ENCODE measurements at places on chromosomes 3 and 15.

GRCh38 chr3:63933459-63933858 lies 21.3 kb upstream of the SCAANT1 start:
- DNase-seq, result no peak

GRCh38 chr3:31462050-31462569 lies 70.6 kb upstream of the STT3B start:
- no peak for DNase-seq

- DNase-seq, result no peak
Observed at GRCh38 chr3:180828723-180829408, 83.6 kb upstream of the FXR1 start.

DNA sequence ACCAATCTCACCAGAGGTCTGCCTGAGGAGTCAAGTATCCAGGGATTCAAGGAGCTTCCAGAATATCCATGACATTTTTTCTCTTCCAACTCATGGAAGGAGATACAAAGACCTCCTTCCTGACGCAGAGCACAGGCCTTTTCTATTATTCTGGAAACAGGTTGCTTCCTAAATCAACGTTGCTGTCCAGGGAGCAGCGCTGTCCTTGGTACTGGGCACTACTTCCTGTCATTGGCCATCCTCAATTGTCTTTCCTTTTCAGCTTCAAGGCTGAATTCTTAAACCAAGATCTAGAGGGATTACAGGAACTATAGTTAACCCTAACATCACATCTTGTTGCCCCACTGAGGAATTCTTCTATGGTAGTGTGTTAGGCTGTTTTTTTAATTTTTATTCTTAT lies 50.4 kb upstream of the TBC1D21 start:
- no peak for DNase-seq

GRCh38 chr3:28151608-28152228 lies 89.7 kb upstream of the CMC1 start:
- no peak for DNase-seq

- DNase-seq, result no peak
Observed at GRCh38 chr3:52122491-52122890, 31.7 kb downstream of the POC1A start.

DNA sequence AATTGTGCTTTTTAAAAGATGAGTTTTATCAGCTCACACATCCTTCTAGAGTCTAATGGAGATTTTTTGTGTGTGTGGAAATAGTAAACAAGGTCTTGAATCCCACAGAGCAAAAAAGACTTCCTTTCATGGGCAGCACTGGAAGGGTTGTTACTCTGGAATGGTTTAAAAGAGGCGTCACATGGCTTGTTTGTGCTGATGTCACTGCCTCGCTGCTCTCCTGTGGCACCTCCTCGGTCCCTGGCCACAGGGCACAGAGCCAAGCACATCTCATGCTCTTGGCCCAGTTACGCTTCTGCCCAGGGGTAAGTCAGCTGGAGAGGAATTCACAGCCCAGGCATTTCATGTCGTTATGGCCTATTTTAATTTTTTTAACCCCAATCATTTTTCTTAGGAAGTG lies 53.2 kb downstream of the PGPEP1L start:
- DNase-seq, result no peak

- no peak for DNase-seq
Observed at GRCh38 chr3:194250098-194251002, 100.8 kb downstream of the CPN2 start.

DNA sequence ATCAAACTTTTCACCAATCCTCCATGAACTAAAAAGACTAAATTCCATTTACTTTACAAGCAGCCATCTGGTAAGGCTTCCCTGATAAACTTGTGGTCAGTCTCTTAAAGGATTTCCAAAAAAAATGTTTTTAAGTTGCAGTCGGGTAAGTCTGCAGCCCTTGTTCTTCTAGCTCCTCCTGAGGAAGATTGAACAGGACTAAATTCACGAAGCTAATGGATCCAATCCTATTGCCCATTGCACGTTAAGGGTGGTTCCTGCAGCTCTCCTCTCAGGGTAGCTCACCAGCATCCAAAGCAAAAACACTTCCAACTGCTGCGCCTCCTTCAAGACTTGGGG lies 2.8 kb downstream of the HES1 start:
- DNase-seq, result no peak

DNA sequence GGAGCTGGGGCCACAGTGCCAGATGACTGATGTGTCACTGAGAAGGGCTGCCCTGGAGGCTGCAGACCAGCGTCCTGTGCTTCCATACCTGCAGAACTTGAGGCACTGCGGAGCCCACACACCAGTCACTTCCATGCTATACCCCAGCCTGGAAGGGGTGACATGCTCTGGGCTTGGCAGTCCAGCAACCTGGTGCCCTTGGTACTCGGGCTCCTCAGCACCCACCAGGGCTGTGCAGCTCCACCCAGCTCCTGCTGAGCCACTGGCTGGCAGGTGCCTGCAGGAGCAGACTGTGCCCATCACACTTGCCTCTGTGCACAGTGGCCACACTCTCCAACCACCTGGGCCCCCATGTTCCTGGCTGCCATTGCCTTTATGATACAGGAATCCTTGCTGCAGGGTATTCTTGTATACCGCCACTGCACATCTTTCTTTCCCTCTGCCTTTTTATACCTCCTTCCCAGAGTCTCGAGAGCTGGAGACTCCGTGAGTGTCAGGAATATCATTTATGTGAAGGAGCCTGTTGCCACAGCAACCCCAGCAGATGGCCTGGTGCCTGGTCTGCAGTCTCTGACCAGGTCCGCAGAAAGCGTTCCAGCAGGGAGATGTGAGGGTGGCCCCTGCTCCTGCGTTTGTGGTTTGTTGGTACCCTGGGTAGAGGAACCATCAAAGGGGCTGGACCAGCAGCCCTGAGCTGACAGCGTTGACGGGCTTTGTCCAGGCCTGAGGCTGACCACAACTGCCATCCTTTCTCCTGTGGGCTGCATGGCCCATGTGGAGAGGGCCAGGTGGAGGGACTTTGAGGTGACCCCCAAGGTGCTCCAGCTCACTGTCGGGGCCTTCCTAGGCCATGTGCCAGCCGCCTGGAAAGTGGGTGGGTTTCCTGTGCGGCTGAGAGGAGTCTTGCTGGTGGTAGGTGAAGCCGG lies 93.4 kb upstream of the PLXNA1 start:
- DNase-seq, result no peak

DNA sequence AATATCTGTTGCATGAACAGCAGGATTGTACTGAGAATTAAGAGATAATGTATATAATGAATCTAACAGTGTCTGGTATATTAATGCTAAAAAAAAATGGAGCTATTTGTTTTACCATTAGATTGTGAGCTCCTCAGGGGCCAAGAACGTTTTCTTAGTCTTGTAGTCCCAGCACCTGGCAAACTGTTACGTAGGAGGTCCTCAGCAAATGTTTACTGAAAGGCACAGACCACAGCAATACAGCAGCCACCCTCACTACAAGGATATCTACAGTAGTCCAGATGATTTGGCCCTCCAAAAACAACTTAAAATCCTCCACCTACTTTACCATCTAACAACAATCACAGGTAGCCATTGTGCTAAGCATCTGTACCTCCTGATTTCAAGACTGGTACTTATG lies 59.7 kb downstream of the MSL2 start:
- DNase-seq, result no peak

Measured in iPS DF 6.9 (cell line).